ENCODE measurements at places on chromosomes 7 and 10. TPM values are rescaled to one million over a fixed set of nuclear protein-coding genes. Genes with fewer than 3 reads are reported as not detected.
A peak's percentile ranks its signal among the peaks of the same experiment; 100 is the strongest.

GNAT3 gene
- total RNA-seq = not detected

GRCh38 chr7:158740657-158741293, 36.2 kb upstream of the NCAPG2 start:
- H3K36me3 ChIP-seq = peaks cover 12% of the 10 kb centered on the region
- peak overlapping the region; percentile 76 for H3K27ac ChIP-seq
- peak; percentile 97 for DNase-seq
- no peaks in the 10 kb centered on the region for H3K27me3 ChIP-seq
- H3K4me1 ChIP-seq = peaks cover 23% of the 10 kb centered on the region

- H3K4me3 ChIP-seq = no peak overlapping the region
- no peak for DNase-seq
- H3K27ac ChIP-seq = no peak overlapping the region
- H3K36me3 ChIP-seq = no peaks in the 10 kb centered on the region
- H3K27me3 ChIP-seq = no peaks in the 10 kb centered on the region
Observed at GRCh38 chr10:60759181-60759580, 19.1 kb upstream of the CDK1 start.

LIPJ gene
- total RNA-seq = not detected

STRIP2 gene
- total RNA-seq = 1.3 TPM

DNA sequence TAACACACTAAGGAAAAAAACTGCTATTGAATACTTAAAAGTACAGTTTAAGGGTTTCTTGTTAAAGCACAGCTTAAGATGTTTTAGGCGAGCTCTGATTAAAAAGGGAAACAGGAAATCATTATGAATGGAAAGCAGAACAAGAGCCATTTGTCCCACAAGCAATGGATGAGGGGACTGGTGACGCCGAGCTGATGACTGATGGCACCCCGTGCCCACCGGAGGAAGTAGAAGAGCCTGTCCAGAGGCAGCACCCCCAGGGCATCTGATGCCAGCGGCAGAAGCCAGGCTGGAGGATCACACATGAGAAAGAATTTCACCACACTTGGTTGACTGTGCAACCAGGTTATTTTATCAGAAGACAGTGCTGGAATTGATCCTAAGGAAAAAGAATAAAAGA, 15.0 kb upstream of the INSIG1 start:
- H3K27me3 ChIP-seq = peaks cover 5% of the 10 kb centered on the region
- H3K27ac ChIP-seq = no peak overlapping the region
- H3K36me3 ChIP-seq = no peaks in the 10 kb centered on the region
- peaks cover 3% of the 10 kb centered on the region for H3K4me1 ChIP-seq
- no peak for DNase-seq

DNA sequence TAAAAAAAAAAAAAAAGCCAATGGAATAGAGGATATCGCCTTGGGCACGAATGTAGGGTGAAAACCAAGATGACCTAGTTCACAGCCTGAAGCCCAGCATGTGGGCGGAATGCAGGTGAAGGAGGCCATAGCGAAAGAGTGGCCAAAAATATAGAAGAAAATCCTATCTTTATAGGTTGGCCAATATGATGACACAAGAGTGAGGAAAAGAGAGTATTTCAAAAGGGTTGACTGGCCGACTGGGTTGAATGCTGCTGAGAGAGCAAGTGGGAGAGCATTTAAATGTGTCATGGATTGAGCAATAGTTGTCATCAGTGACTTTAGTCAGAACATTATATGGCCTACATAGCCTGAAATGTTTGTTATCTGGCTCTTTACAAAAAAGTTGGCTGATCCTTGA, 17.2 kb upstream of the GLI3 start:
- DNase-seq = no peak
- H3K27me3 ChIP-seq = no peaks in the 10 kb centered on the region
- H3K4me3 ChIP-seq = no peak overlapping the region
- H3K27ac ChIP-seq = no peak overlapping the region
- no peaks in the 10 kb centered on the region for H3K36me3 ChIP-seq

GRCh38 chr7:74033372-74034311, 5.7 kb downstream of the ELN start:
- DNase-seq = peak; percentile 37
- H3K4me1 ChIP-seq = peaks cover 5% of the 10 kb centered on the region
- no peak overlapping the region for H3K4me3 ChIP-seq
- H3K27ac ChIP-seq = no peak overlapping the region
- no peaks in the 10 kb centered on the region for H3K36me3 ChIP-seq

- no peak for DNase-seq
- H3K4me3 ChIP-seq = no peak overlapping the region
- no peaks in the 10 kb centered on the region for H3K4me1 ChIP-seq
Observed at GRCh38 chr10:45652511-45652910, 20.1 kb downstream of the ZFAND4 start.

Data from astrocyte (in vitro differentiated cells and primary cell).